ENCODE measurements at places on chromosomes 11 and 22.

GRCh38 chr11:65141896-65142494 is 7.7 kb upstream of the SYVN1 start:
- DNase-seq: no peak

DNA sequence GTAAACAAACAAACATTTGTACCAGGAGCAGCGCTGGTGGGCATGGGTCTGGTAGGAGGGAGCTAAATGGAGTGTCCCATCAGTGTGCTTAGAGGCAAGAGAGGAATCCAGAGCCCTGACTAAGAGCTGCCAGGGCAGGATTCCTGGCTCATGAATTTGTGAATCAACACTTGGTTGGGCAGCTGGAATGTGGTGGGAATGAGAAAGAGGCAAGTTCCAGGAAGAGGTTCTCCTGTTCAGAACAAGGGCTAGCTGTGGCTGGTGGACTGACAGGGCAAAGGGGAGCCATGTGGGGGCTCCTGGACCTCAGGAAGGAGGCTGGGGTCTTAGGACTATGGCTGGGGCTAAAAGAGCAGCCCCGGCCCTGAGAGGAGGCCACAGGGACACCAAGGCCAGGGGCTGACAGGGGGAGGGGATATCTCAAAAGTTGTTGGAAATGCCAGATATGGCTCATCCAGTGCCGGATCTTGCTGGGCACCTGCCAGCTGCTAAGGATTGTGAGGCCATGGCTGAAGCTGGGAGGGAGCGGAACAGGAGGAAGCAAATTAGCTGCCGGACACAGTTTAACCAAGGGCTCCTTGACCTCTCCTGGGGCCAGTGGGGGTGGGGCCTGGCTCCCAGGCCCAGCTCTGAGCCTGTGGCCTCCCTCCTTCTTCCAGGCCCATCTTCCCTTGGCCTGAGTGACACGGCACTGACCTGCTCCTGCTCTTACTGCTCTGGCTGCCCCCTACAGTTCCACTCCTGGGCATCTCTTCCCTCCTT is 14.6 kb upstream of the P2RY6 start:
- DNase-seq: peak; percentile 73

- DNase-seq: no peak
Measured at GRCh38 chr11:4798427-4799183, 5.6 kb downstream of the OR52R1 start.

DNA sequence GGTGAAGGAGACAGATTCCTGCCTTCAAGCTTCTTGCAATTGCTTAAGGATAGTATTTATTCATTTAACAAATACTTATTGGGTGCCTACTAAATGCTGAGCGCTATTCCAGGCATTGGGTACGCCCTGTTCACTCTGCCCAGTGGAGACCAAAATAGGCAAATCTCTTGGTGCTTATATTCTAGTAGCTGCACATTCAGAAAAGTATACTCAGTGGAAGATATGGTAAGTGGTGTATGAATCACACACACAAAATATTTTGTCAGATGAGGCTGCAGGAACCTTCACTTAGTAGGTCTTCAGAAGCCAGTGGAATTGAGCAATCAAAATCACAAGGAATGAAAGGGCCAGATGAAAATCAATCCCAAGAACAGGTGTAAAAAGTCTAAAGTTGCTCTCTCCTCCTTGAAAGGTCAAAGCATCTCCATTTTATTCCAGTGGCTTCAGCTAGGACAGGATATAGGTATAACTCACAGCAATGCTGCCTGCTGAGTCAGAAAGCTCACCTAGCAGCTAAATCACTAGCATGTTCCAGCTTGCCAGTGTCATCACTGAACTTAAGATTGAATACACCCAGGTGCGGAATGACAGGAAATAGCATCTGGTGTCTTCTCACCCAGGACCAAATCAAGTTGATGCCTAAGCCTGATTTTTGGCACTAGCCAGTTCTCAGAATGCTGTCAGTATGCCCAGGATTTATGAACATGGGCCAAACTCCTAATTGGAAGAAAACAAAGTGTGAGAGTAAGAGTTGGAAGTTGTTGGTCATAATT is 83.9 kb downstream of the AMOTL1 start:
- DNase-seq: no peak

GRCh38 chr11:33716243-33716642 is 15.6 kb upstream of the C11orf91 start:
- DNase-seq: no peak

DNA sequence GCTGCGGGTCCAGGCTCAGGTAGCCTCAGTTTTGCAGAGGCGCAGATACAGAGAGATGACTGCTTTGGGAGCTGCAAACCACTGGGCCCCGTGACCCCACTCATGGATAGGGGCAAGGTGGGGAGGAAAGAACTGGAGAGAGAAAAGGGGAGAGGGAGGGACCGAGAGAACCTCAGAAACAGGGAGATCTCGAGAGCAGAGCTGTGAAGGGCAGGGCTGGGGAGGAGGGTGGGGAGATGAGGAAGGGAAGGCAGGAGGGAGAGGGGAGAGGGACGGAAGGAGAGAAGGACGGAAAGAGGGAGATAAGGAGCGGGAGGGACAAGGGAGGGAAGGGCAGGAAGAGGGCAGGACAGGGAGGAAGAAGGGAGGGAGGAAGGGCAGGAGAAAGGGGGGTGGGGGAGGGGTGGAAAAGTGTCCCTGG is 46.3 kb downstream of the IGLL1 start:
- no peak for DNase-seq

DNA sequence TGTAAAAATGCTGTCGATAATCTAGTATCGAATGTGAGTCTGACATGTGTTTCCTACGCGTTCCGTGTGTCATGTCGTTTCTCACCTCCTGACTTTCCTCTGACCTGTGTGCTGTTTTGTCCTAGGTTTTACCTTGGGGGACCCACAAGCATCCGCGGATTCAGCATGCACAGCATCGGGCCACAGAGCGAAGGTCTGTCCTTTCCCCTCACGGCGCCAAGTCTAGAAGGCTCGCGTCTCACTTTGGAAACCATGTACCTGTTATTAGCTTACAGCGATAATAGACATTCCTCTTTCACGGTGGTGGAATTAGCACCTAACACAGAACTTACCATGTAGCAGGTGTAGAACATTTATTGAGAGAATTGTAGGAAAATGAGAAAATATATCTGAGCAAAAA is 28.6 kb downstream of the SAMM50 start:
- DNase-seq: no peak

- no peak for DNase-seq
Measured at GRCh38 chr22:47552024-47552423, 789.6 kb downstream of the TBC1D22A start.

DNA sequence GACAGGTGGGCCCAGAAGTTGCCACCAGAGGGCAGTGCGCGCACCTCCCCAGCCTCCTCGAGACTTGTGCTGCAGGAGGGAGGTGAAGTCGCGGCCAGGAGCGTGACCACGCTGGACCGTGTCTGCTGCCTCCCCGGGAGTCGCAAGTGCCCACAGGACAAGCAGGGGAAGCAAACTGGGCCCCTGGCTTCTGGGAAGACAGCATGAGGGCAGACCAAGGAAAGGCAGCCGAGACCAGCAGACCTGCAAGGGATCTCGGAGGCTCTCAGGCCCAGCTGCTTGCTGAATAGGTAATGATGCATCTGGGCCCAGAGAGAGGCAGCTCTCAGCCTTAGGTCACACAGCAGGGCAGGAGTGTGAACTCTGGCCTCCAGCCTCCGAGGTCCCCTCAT is 17.0 kb upstream of the IL2RB start:
- DNase-seq: peak; percentile 90

DNA sequence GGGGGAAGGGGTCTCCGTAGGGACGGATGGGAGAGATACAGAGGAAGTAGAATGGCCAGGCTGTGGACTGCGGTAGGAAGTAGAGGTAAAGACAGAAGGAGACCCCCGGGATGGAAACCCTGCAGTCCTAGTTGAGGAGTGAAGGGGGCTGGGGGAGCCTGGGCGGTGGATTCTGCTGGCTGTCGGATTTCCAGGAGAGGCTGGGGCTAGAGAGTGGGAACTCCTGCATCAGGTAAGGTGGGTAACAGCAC is 727 bp upstream of the SCARF2 start:
- DNase-seq: no peak

DNA sequence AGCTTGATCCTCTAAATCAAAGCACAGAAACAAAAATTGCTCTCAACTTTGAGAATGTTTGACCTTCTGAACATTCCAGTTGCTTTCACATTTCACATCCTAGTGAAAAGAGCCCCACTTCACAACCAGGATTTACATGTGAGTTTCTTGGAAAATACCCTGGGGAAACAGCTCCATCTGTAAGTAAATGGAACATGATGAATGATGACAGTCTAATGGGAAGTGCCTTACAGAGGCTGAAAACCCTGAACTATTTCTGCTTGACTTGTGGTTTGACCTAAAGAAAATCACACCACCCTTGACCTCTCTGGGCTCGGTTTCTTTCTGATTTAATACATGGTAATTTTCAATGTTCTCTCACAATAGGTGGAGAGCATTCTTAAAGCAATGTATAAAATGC is 499.4 kb upstream of the API5 start:
- no peak for DNase-seq

- no peak for DNase-seq
Measured at GRCh38 chr11:13184295-13184794, 93.2 kb upstream of the BMAL1 start.

DNA sequence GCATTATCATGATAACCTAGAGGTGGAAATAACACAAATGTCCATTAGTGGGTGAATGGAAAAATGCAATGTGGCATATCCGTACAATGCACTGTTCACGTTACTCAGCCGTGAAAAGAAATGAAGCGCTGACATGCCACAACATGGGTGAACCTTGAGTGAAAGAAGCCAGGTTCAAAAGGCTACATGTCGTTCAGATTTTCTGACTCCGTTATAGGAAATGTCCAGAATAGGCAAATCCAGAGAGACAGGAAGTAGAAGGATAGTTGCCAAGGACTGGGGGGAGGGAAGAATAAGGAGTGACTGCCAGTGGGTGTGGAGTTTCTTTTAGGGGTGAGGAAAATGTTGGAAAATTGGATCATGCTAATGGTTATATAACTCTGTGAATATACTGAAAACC is 133.8 kb downstream of the ATXN10 start:
- DNase-seq: no peak

DNA sequence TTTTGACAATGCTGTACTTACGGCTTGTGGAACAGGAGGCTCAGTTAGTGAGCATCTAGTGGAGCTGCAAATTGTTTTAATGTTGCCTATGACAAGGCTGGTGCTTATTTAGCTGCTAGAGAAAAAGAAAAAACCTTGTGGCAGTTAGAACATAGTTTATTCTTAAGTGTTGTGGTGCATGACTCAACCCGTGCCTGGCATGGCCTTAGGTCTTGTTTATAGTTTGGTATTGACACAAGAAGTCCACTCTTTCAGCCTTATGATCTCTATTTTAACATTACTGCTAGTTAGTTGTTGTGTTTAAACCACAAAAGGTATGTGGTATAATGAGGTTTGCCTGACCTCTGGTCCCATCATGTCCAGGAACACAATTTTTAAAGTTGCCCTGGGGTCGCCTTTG is 744.6 kb downstream of the FAM181B start:
- DNase-seq: no peak

DNA sequence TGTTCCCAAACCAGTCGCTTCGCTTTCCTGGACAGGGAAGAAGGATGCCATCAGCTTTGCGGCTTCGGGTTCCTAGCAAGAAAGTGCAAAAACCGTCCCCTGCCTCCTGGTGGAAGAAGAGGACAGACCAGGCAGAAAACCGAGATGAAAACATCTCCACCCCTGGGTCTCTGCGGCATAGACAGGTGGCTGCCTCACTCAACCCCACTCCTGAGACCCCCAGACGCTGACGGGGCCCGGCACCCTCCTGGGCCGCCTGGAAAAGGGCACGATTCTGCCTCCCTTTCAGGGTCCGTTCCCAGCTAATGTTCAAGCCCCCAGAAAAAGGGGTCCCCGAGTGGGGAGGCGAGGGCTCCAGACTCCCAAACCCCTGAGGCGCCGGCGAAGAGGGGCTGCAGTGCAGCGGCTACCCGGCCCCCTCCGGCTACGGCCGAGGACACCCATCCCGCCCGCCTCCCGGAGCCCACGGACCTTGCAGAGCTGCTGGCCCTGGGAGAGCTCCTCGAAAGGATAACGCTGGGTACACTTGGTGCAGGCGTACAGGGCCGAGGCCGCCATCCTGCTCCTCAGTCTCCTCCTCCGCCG is 569 bp downstream of the FAM76B start:
- peak; percentile 77 for DNase-seq

- DNase-seq: peak; percentile 93
Measured at GRCh38 chr11:9137293-9138132, 46.1 kb upstream of the SCUBE2 start.

- no peak for DNase-seq
Measured at GRCh38 chr11:5136261-5136660, 1.9 kb downstream of the OR52A5 start.

DNA sequence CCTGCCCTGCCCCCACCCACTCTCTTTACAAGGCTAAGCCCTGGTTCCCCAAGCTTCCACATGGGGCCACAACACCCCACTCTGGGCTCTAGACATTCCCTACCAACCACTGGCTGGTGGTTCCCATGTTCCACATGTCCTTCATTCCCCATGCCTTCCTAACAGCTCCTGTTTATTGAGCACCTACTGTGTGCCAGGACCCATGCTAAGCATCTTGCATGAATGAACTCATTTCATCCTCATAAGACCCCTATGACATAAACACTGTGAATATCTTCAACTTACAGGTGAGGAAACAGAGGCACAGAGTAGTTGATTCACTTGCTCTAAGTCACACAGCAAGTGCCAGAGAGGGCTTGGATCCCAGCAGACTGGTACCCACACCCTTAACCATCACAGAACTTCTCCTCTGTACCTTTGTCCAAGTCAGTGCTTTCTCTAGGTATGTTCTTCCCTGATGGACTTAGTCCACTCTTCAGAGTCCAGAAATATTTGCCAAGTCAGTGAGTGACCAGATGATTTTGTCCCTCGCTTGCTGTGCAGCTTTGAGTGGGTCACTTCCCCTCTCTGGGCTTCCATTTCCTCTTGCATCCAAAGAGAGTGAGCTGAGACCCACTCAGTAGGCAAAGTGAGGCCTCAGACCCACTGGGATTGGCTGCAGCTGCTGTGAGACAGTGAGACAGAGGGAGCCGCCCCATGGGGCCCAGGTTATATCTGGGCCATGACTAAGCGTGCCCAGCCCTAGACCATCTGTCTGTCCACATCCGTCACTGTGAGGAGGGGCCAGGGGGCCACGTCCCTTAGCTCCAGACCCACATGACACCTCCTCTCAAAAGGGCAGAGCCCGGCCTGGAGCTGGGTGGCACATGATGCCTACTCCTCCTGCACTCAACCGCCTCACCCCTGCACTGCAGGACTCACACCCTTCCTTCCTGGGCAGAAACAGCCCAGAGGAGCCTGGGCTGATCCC is 132.4 kb downstream of the MN1 start:
- DNase-seq: peak; percentile 47

- DNase-seq: no peak
Measured at GRCh38 chr22:42256930-42257329, 13.5 kb downstream of the TCF20 start.

GRCh38 chr11:69915501-69916250 is 96.5 kb upstream of the FGF3 start:
- DNase-seq: peak; percentile 85

GRCh38 chr22:47621253-47621652 is 858.8 kb downstream of the TBC1D22A start:
- DNase-seq: no peak

DNA sequence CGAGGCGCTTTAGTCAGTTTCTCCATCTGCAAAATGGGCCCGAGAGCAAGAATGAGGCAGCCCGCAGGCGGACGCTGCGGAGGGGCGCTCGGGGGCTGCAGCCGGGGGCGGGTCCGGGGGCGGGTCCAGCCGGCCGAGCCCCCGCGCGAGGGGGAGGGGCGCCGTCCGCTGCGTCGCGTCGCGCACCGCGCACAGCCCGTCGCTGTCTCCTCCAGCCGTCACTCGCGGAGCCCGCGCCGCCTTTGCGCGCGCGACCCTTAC is 282 bp downstream of the PC start:
- no peak for DNase-seq
